Peyer's patch (tissue), 4 donors: ENCODE measurements at places on chromosomes 7 and 10.

GRCh38 chr10:94006591-94007550 lies 13.1 kb downstream of the PLCE1 start:
- H3K27me3 ChIP-seq, result no peaks in the 10 kb centered on the region
- H3K36me3 ChIP-seq, result no peaks in the 10 kb centered on the region
- no peak overlapping the region for H3K4me3 ChIP-seq
- DNase-seq, result peak; percentile 68

DNA sequence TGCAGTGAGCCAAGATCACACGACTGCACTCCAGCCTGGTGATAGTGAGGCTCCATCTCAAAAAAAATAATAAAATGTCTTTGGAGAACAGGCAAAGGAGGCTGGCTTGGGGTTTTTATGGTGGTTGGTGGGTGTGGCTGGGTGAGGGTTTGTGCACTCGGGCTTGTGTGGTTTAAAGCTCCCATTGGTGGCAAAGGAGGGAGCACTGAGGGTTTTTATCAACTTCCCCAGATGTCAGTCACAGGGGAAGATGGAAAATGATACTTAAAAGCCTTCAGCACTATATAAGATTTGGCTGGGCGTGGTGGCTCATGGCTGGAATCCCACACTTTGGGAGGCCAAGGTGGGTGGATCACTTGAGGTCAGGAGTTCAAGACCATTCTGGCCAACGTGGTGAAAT lies 16.3 kb upstream of the RNF216 start:
- no peak overlapping the region for H3K27ac ChIP-seq
- DNase-seq, result no peak
- no peaks in the 10 kb centered on the region for H3K27me3 ChIP-seq
- H3K4me1 ChIP-seq, result no peaks in the 10 kb centered on the region
- no peak overlapping the region for H3K4me3 ChIP-seq
- no peaks in the 10 kb centered on the region for H3K36me3 ChIP-seq

GRCh38 chr10:58091886-58092285 lies 175.8 kb downstream of the IPMK start:
- no peak overlapping the region for H3K27ac ChIP-seq
- DNase-seq, result no peak
- H3K4me1 ChIP-seq, result no peaks in the 10 kb centered on the region
- no peak overlapping the region for H3K4me3 ChIP-seq

GRCh38 chr7:1849351-1850041 lies 179.4 kb downstream of the ELFN1 start:
- no peaks in the 10 kb centered on the region for H3K36me3 ChIP-seq
- H3K4me1 ChIP-seq, result no peaks in the 10 kb centered on the region
- no peak for DNase-seq
- H3K27ac ChIP-seq, result no peak overlapping the region
- H3K27me3 ChIP-seq, result no peaks in the 10 kb centered on the region
- H3K4me3 ChIP-seq, result no peak overlapping the region

- H3K27ac ChIP-seq, result no peak overlapping the region
- no peak overlapping the region for H3K4me3 ChIP-seq
- H3K27me3 ChIP-seq, result no peaks in the 10 kb centered on the region
These were observed 33.8 kb downstream of the SPAG6 start for GRCh38 chr10:22379059-22379458.

GRCh38 chr7:105932835-105933477 lies 30.1 kb upstream of the CDHR3 start:
- no peaks in the 10 kb centered on the region for H3K4me1 ChIP-seq
- H3K27ac ChIP-seq, result peak overlapping the region; percentile 61
- DNase-seq, result no peak
- no peak overlapping the region for H3K4me3 ChIP-seq
- H3K36me3 ChIP-seq, result no peaks in the 10 kb centered on the region
- H3K27me3 ChIP-seq, result no peaks in the 10 kb centered on the region

DNA sequence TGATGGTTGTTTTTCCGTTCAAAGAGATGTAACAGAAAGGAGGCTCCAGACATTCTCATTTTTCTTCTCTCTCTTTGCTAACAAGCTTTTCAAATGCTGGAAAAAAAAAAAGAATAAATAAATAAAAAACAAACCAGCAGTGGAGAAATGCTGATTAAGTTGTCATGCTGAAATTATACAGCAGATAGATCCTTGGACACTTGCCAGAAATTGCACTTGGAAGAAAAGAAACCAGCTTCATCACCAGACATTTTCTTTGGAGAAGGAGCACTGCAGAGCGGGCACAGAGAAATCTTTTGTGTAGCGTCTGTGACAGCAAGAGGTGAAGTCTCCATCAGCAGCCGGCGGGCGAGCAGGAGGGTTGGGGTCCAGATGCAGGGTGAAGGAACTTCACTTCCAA lies 55.8 kb downstream of the CLRN3 start:
- H3K36me3 ChIP-seq, result no peaks in the 10 kb centered on the region
- no peak overlapping the region for H3K4me3 ChIP-seq
- no peak overlapping the region for H3K27ac ChIP-seq
- no peaks in the 10 kb centered on the region for H3K4me1 ChIP-seq
- H3K27me3 ChIP-seq, result no peaks in the 10 kb centered on the region
- no peak for DNase-seq

GRCh38 chr10:100446130-100446761 lies 16.6 kb upstream of the WNT8B start:
- H3K36me3 ChIP-seq, result no peaks in the 10 kb centered on the region
- H3K4me1 ChIP-seq, result no peaks in the 10 kb centered on the region
- H3K27ac ChIP-seq, result no peak overlapping the region
- DNase-seq, result no peak
- H3K27me3 ChIP-seq, result no peaks in the 10 kb centered on the region

- H3K27me3 ChIP-seq, result no peaks in the 10 kb centered on the region
- no peak overlapping the region for H3K27ac ChIP-seq
- no peak for DNase-seq
- no peak overlapping the region for H3K4me3 ChIP-seq
These were observed 88.0 kb upstream of the MALRD1 start for GRCh38 chr10:18960466-18961079.

- no peak for DNase-seq
- H3K36me3 ChIP-seq, result no peaks in the 10 kb centered on the region
- peak overlapping the region; percentile 54 for H3K27ac ChIP-seq
- H3K4me1 ChIP-seq, result no peaks in the 10 kb centered on the region
- no peaks in the 10 kb centered on the region for H3K27me3 ChIP-seq
These were observed 12.8 kb downstream of the CPA1 start for GRCh38 chr7:130393101-130393561.

GRCh38 chr10:62853710-62854109 lies 37.5 kb upstream of the EGR2 start:
- no peaks in the 10 kb centered on the region for H3K27me3 ChIP-seq
- no peak for DNase-seq
- H3K27ac ChIP-seq, result no peak overlapping the region
- no peaks in the 10 kb centered on the region for H3K36me3 ChIP-seq

DNA sequence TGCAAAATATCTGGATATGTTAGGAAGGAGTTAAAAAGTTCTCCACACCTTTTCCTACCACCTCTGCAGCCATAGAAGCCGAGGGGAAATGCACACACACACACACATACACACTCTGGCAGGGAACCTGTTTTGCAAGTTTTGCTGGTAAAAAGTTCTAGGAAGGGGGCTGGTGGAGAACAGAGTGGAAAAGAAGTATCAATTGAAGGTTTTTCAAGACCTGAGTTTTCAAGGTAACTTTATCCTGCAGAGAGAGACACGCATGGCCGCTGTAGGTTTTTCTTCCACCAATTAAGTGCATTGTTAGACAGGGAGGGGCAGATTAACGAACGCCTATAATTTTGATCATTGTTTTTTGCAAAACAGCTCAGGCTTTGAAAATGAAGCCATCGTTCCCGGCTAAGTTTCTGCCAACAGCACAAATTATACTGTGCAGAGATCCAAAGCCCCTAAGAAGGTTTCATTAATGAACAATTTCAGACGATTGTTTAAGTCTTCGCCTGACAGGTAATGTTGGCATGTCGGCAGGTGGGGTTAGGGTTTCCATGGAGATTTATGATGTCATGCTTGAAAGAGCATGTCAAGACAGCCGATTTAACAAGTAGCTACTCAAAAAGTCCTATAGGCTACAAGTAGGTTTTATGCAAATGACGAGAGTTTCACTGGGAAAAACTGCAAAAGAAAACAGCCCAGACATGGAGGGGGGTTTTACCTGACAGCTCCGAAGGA lies 29.7 kb downstream of the KIAA1217 start:
- no peaks in the 10 kb centered on the region for H3K36me3 ChIP-seq
- no peaks in the 10 kb centered on the region for H3K27me3 ChIP-seq
- DNase-seq, result no peak
- no peak overlapping the region for H3K4me3 ChIP-seq
- peaks cover 15% of the 10 kb centered on the region for H3K4me1 ChIP-seq
- no peak overlapping the region for H3K27ac ChIP-seq

- H3K4me3 ChIP-seq, result no peak overlapping the region
- H3K27ac ChIP-seq, result no peak overlapping the region
- no peaks in the 10 kb centered on the region for H3K4me1 ChIP-seq
- no peaks in the 10 kb centered on the region for H3K36me3 ChIP-seq
These were observed 125.7 kb upstream of the CXCL12 start for GRCh38 chr10:44510379-44511115.

DNA sequence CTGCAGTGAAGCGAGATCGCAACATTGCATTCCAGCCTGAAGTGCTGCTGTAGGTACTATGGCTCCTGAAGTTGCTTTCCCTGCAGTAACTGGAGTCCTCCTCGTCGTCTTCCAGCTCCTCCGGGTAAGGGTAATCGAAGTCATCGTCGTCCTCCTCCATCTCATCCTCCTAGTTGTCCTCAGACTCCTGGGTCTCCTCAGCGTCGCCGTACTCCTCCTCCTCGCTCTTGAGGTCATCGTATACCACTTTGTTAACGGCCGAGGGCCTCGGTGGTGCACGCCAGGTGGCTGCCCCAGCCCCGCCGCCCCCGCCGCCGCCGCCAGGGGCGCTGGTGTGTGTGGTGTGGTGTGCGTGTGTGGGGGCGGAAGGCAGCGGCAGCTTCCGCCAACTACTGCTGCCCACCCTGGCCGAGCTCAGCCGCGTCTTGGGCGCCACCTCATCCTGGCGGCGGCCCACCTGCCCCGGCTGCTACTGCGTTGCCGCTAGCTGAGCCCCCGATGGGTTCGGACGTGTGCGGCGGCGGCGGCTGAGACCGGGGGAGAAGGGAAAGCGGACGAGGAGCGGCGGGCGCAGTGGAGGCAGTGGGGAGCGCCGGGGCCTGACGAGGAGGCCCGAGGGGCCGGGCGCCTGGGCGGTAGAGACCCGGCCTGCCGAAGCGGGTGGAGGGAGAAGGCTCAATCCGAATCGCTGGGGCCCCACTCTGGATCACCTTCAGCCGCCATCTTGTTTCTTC lies 11.8 kb upstream of the ACBD5 start:
- no peaks in the 10 kb centered on the region for H3K27me3 ChIP-seq
- H3K4me1 ChIP-seq, result no peaks in the 10 kb centered on the region
- peak overlapping the region; percentile 80 for H3K27ac ChIP-seq
- H3K36me3 ChIP-seq, result no peaks in the 10 kb centered on the region
- peak overlapping the region; percentile 71 for H3K4me3 ChIP-seq

- H3K4me3 ChIP-seq, result no peak overlapping the region
- H3K27ac ChIP-seq, result no peak overlapping the region
- H3K27me3 ChIP-seq, result no peaks in the 10 kb centered on the region
- no peaks in the 10 kb centered on the region for H3K4me1 ChIP-seq
- DNase-seq, result no peak
These were observed 19.2 kb downstream of the AKR1C8 start for GRCh38 chr10:5165738-5166137.

GRCh38 chr7:147547252-147547897 lies 1043.2 kb upstream of the C7orf33 start:
- no peak for DNase-seq
- no peaks in the 10 kb centered on the region for H3K27me3 ChIP-seq
- H3K36me3 ChIP-seq, result no peaks in the 10 kb centered on the region
- H3K4me3 ChIP-seq, result no peak overlapping the region
- H3K27ac ChIP-seq, result no peak overlapping the region

GRCh38 chr7:108448584-108449505 lies 7.4 kb downstream of the NRCAM start:
- H3K4me3 ChIP-seq, result no peak overlapping the region
- no peaks in the 10 kb centered on the region for H3K27me3 ChIP-seq
- no peaks in the 10 kb centered on the region for H3K4me1 ChIP-seq
- H3K27ac ChIP-seq, result no peak overlapping the region
- no peak for DNase-seq
